ENCODE measurements at places on chromosomes 11 and 22.

GRCh38 chr11:6640985-6641701 is 14.5 kb downstream of the DCHS1 start:
- DNase-seq = no peak

DNA sequence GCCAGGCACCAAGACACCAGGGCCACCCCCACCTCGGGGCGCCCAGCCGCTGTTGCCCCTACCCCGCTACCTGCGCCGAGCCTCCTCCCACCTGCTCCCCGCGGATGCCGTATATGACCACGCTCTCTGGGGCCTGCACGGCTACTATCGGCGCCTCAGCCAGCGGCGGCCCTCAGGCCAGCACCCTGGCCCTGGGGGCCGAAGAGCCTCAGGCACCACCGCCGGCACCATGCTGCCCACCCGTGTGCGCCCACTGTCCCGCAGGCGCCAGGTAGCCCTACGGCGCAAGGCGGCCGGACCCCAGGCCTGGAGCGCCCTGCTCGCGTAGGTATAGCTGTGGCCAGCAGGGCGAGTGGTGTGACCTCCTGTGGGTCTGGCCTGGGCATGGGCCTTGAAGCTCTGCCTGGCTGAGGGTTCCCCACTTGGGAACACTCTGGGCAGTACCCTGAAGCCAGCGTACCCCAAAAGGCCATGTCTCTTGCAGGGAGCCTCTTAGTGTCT is 14.8 kb upstream of the MDK start:
- no peak for DNase-seq

DNA sequence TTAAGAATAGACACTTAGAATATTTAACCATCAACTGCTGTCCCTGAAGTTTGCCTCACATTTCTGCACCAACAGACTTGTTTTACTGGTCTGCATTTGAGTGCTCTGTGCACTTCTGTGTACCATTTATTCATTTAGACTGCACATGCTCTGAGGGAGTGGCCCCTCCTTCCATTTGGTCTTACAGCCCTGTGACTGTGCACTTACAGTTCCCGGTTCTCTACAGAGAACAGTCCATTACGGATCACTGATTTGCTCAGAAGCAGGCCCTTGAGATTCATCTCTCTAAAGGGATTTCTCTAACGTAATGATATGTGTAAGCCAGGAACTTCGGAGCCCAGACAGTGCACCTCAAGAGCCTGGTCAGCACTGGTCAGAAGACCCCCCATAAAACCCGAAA is 247.3 kb upstream of the BLID start:
- no peak for DNase-seq

DNA sequence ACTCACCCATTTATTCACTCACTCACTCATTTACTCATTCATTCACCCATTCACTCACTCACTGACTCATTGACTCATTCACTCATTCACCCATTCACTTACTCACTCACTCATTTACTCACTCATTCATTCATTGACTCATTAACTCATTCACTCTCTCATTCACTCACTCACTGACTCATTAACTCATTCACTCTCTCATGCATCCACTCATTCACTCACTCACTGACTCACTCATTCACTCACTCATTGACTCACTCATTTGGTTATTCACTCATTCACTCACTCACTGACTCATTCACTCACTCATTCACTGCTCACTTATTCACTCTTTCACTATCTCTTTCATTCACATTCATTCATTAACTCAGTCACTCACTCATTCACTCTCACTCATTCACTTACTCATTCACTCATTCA is 2.5 kb upstream of the MUC5AC start:
- no peak for DNase-seq

DNA sequence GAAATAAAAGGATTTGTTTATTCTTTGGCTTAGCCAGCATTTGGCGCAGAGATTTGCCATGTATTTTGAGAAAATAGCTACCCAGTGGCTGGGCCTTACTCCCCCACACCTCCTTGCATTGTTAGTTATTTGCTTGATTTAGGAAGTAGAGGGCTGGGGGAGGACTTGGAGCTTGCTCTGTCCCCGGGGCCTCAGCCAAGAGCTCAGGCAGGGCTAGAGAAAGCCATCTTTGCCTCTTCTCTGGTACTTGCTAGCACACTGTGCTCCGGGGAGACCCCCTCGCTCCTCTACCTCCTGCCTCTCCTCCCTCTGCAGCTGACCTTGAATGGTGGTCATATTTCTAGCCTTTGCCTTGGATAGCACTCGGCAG is 93.0 kb downstream of the SCN3B start:
- DNase-seq = no peak

- DNase-seq = no peak
These were observed 29.3 kb downstream of the NEFH start for GRCh38 chr22:29509298-29509697.

DNA sequence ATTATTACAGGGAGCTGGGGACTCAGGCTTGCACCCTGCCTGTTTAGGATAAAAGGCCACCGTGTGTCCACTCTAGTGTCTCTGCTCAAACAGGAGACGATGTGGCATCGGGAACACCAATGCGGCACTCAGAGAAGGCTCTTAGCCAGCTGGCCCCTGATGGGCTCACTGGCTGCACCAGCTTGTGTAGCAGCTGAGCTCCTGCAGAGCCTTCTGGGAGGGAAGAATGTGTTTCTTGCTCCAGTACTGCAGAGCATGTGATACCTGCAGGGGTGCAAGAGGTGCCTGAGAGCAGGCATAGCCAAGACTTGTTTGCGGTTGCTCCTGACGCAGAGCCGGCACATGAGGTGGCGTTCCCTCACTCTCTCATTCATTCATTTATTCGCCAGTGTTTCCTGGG is 44.4 kb upstream of the KCNQ1OT1 start:
- DNase-seq = no peak

GRCh38 chr11:76591416-76591815 is 79.1 kb downstream of the LRRC32 start:
- DNase-seq = no peak

DNA sequence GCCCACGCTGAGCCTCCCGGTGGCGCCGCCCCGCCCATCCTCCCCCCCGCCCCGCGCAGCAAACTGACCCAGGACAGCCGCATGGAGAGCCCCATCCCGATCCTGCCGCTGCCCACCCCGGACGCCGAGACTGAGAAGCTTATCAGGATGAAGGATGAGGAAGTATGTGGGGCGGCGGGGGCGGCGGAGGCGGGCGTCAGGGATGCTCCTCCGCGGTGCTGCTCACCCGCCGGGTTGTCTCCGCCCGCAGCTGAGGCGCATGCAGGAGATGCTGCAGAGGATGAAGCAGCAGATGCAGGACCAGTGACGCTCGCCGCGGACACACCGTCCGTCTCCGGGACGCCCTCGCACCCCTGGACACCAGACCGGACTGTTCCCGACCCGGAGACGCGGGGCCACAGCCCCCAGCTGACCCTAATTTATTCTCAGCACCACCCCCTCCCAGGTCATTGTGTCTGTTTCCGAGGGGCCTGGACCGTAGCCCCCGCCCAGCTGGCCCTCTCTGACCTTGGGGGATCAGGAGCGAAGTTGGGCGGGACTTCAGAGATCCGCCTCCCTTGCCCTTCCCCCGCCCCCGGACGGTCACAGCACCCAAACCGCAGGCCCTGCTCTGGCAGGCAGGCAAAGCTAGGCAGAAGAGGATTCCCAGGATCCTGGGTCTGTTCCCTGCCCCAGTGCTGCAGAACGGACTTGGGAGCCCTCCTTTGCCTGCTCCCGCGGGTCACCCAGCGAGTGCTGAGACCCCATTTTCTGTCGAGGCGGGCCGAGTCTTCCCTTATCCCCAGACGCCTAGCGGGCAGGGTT is 959 bp upstream of the GP1BB start:
- no peak for DNase-seq

- no peak for DNase-seq
These were observed 3.1 kb downstream of the ENDOD1 start for GRCh38 chr11:95092549-95093324.

GRCh38 chr11:116840224-116840745 is 2.9 kb upstream of the APOA1 start:
- no peak for DNase-seq

DNA sequence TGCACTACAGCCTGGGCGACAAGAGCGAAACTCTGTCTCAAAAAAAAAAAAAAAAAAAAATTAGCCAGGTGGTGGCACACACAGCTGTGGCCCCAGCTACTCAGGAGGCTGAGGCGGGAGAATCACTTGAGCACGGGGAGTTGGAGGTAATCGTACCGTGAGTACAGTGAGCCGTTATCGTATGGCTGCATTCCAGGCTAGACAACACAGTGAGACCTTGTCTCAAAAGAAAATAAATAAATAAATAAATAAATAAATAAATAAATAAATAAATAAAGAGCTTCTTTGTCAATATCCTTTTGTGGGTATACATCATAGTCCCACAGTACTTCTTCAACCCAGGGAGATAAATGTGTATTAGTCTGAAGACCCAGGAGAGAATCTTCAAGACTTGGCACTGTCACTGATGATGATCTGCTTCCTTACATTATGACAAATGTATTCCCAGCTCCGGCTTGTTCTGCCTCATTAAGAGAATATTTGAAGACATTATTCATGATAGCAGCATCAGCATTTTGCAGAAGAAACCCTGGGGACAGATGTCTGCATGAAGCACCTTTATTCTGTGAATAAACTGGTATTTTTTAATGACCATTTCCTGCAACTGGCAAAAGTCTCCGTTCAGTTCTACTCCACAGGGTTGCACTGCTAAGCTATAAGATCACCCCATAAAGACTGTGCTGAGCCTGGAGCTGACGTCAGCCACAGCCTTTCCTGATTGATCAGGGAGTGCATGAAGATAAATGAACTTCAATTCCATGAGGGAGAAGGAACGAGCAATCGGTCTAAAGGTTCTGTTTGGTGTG is 1.6 kb upstream of the ACY3 start:
- DNase-seq = no peak

DNA sequence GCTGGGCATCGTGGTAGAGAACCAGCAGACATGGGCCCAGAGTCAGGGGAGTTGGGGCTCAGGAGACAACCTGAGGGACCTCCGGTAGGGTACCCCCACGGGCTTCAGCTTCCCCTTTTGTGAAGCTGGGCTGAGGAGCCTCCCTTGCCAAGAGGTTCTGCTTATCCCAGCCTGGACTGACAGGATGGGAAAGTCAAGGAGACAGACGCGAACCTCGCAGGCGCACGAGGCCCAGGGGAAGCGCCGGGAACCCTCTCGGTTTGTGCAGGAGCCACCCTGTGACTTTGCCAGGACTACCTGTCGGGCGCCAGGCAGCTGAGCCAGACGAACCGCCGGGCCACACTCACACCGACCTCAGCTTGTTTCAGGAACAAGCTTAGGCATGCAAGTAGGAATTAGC is 566.1 kb downstream of the BRD1 start:
- DNase-seq = no peak

DNA sequence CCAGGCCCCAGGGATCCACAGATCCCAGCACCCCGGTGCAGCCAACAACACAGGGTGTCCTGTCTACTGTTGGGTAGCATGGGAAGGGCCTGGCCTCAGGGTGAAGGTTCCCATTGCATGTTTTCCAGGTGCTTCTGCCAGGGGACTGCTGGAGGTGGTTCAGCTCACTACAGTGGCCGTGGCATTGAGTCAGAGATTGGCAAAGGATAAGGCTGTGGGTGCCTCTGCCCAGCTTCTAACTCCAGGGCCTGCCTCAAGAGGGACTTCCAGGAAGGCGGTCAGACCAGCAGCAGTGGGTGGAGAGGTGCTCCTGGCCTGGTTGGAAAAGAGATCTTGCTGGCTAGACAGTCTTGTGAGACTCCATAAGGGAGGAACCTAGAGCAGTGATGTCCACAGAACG is 20.9 kb downstream of the CSNK1E start:
- DNase-seq = no peak

- no peak for DNase-seq
These were observed 55.3 kb upstream of the SUSD2 start for GRCh38 chr22:24125941-24126340.

DNA sequence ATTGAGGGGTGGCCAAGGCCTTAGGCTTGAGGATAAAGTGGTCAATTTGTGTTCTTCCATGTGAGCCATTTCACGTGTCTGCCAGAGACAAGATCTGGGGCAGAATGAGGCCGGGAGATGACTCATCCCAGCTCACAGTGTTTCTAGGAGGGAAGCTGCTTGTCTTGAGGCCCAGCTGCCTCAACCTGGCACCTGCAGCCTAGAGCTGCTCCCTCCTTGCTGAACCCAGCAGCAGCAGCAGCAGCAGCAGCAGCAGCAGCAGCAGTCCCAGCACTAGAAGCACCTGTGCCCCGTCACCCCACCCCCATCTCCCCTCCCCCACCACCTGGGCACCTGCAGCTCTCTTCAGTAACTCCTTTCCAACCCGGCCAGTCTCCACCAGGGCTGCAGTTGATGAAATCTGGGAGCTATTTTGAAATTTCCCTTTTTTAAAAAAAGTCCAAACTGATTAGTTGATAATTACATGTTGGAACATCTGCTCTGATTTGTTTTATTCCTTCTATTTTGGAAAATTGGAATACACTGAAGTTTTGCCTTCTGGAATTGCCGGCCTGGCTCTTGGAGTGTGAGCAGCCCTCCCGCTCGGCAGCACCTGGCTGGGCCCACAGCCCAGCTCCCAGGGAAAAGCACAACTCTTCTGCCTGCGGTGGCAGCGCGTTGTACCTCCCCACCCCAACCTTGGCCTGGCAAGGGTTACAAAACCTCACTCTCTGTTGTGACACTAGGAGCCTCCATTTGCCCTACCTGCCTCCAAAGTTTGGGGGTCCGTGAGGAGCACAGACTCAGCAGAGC is 143.5 kb downstream of the NXPE2 start:
- DNase-seq = no peak

DNA sequence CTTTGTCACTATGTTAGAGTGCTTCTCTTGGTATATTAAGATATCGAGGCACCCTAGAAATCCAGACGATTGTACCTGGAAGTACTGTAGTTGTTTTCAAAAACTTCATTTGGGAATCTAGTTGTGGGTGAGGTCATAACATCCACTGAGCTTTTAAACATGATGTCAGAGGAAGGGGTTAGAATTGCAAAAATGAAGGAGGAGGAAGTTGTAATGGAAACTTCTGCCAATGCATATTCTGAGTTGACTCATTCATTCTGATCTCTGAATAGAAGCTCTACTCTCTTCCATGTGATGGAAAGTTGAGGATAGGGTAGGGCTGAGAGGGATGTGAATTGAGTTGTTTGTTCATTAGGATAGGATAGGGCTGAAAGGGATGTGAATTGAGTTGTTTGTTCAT is 7.7 kb downstream of the CD44 start:
- no peak for DNase-seq

DNA sequence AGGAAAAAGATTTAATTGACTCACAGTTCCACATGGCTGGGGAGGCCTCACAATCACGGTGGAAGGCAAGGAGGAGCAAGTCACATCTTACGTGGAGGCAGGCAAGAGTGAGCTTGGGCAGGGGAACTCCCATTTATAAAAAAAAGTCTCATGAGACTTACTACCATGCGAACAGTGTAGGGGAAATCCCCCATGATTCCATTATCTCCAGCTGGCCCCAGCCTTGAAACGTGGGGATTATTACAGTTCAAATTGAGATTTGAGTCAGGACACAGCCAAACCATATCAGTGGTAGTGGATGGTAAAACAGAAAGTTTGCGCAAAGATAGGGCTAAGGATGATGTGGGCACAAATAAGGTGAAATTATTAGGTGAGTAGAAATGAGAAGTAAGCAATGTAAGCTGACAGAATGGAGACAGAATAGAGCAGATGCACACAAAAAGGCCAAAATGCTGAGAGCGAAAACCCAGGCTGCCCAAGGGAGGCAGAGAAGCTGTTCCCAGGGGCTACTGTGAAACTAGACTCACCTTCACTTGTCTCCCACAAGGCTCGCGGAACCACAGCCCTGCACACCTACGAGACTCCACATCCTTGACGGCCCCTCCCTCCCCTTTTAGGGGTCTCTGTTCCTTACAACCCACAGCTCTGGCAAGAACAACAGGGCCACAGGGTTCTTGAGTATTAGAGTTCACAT is 377.6 kb downstream of the CADM1 start:
- no peak for DNase-seq

GRCh38 chr11:87173185-87174039 is 135.7 kb downstream of the TMEM135 start:
- DNase-seq = no peak
